ENCODE measurements at places on chromosomes 3 and 15.

- peak; percentile 45 for DNase-seq
These were observed 60.3 kb downstream of the RGMA start for GRCh38 chr15:93028632-93029213.

GRCh38 chr3:147521646-147522045 is 112.5 kb downstream of the ZIC1 start:
- DNase-seq: no peak

GRCh38 chr3:138539352-138539751 is 54.7 kb downstream of the CEP70 start:
- DNase-seq: no peak

GRCh38 chr15:97691078-97691477 is 269.4 kb upstream of the ARRDC4 start:
- DNase-seq: no peak

DNA sequence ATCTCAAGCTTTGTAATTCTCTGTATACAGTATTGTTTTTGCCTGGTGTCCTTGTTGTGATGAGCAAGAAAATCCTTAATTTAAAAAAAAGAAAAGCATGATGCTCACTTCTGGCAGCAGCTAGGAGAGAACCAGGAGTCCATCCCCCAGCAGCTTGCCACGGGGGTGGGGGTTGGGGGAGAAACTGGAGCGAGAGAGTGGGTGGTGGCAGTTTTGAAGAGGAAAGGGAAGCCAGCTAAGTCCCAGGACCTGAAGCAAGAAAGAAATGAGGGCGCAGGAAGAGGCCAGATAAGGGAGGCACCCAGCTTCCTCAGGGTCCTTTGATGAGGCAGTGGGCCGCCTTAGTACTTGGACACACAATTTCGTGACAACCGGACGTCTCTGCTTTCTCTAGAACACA is 23.5 kb downstream of the CHAC1 start:
- DNase-seq: no peak

GRCh38 chr15:63407612-63408011 is 26.0 kb upstream of the CA12 start:
- DNase-seq: no peak

DNA sequence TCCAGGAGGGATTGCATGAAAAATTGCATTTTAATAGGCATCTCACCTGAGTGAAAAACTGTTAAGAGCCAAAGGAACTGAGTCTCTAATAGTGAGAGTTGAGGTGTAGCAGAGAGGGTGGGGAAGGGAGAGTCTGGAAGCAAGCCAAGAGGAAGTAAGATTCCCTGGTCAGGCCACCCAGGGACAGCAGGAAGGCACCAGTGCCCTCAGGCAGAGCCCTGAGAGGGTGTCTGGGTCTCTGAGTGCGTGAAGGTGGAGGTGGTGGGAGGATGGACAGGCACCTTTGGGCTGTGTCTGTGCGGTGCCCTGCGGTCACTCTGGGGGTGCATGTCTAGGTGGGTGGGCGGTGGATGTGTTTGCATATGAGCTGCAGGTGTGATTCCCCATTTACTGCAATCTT is 300.4 kb upstream of the ROPN1 start:
- no peak for DNase-seq

DNA sequence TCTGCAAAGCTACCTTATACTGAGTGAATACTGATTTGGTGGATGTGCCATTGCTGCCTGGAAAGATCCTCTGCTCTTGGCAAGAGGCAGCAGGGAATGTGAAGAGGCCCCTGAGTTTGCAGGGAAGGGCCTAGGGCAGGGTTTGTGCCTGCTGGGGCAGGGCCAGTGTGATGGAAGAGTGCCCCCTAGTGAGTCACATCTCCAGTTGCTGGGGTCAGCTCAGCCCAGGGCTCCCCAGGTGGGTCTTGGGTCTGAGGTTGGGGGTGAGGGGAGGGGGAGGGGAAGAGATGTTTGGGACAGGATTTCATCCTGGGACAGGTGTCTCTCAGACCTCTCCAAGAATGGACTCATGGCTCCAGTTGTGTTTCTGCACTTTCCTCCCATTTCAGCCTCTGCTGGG is 4.1 kb upstream of the AMOTL2 start:
- DNase-seq: peak; percentile 19

DNA sequence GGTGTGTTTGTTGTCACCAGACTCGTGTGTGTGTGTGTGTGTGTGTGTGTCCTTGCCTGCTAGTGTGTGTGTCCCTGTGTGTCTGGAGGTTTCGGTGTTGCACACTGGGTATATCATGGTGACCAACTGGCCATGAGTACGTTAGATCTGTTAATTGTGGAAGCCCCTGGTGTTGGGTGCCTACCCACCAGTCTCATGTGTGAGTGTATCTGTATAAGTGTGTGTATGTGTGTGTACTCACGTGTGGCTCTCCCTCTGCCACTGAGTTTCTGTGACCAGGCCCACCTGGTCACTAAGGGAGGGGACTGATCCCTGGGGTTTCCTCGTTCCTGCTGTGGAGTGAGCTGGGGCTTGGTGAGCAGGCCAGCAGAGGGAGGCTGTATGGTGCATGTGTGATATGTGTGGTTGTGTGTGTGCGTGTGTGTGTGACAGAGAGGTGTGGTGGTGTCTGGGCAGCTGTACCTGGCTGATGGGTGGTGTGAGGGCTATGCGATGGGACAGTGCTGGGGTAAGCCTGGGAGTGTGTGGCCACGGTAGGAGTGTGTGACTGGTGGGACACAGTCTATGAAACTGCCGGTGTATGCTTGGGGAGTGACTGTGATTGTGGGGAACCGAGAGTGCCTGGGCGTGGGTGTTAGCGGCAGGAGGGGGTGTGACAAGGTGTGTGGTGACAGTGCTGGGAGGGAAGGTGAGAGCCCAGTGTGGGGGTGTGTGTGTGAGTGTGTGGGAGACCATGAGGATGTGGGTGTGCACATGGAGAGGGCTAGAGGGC is 1.8 kb downstream of the PRKCD start:
- peak; percentile 75 for DNase-seq

DNA sequence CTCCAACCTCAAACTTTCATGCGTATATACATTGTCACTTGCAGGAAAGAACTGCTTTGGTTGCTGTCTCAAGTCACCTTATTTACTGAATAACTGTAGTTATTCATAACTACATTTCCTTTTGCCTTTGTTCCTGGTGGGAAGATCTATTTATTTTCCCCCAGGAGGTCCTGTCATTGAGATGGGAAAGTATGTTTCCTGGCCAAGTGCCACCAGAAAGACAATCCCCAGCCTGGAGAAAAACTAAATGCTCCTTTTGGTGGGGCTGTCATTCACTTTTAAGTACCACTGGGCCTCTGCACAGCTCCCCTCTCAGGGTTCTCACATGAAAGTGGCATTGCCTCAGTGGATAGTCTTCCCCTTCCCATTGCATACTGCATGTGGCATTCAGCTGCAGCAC is 59.8 kb downstream of the LRRC3B start:
- no peak for DNase-seq

- DNase-seq: peak; percentile 61
These were observed 24.9 kb downstream of the ABTB1 start for GRCh38 chr3:127697551-127698240.

- DNase-seq: no peak
These were observed 58.9 kb downstream of the LINGO1 start for GRCh38 chr15:77573802-77574201.

GRCh38 chr3:196941729-196942225 is 551 bp downstream of the NCBP2 start:
- DNase-seq: peak; percentile 54

- no peak for DNase-seq
These were observed 26.1 kb downstream of the ABTB1 start for GRCh38 chr3:127698691-127699415.

- no peak for DNase-seq
These were observed 253.2 kb upstream of the LRTM1 start for GRCh38 chr3:55180936-55181535.

DNA sequence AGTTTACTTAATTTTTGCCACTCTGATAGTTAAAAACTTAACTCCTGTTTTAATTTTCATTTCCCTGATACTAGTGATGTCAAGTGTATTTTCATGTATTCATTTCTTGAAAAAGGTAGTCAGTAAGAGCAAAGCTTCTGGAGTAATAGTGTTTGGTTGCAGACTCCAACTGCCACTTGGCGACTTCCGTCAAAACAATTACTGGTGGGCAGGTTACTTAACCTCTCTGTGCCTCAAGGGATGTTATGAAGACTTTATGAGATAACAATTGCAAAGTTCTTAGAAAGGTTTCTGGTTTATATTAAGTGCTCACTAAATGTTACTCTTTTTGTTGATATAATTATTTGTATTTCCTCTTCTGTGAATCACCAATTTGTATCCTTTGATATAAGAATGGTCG is 129.7 kb downstream of the NFKBIZ start:
- no peak for DNase-seq

GRCh38 chr3:11480663-11481298 is 162.9 kb downstream of the VGLL4 start:
- DNase-seq: no peak

- DNase-seq: no peak
These were observed 75.9 kb downstream of the TNIK start for GRCh38 chr3:171384101-171384891.

- DNase-seq: no peak
These were observed 63.3 kb upstream of the TP63 start for GRCh38 chr3:189567766-189568420.

GRCh38 chr15:38888701-38889221 is 324.1 kb upstream of the RASGRP1 start:
- no peak for DNase-seq

- no peak for DNase-seq
These were observed 284.2 kb downstream of the SV2B start for GRCh38 chr15:91384189-91384730.

GRCh38 chr3:8578282-8578681 is 66.3 kb downstream of the SSUH2 start:
- no peak for DNase-seq

- no peak for DNase-seq
These were observed 554.1 kb downstream of the SI start for GRCh38 chr3:164524201-164524600.

GRCh38 chr15:85624291-85624801 is 170.4 kb downstream of the KLHL25 start:
- DNase-seq: no peak

DNA sequence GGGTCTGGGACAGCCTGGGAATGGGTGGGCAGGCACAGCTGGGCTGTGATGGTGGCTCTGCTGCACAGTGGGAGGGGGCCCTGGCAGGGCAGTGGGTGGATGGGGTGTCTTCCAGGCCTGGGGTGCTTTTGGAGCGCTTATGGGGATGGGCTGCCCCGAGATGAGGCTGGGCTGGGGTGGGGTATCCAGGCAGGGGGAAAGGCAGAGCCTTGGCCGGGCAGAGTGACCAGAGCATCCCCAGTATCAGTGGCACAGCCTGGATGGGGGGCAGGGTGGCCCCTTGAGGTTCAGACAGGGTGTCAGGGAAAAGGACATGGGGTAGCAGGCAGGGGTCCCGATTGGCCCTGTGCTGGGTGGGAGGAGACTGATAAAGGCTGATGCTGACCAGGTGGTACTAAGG is 26.6 kb downstream of the HDAC11 start:
- no peak for DNase-seq

DNA sequence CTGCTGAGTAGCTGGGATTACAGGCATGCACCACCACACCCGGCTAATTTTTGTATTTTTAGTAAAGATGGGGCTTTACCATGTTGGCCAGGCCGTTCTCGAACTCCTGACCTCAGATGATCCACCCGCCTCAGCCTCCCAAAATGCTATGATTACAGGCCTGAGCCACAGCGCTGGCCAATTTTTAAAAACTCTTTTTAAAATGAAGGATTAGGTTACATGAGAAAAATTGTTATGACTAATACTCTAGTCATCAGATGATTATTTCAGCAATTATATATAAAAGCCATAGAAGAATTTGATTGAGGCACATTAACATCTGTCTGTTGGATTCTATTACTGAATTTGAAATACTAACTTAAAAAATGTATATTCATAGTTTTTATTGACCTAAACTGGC is 134.1 kb upstream of the MNS1 start:
- no peak for DNase-seq

DNA sequence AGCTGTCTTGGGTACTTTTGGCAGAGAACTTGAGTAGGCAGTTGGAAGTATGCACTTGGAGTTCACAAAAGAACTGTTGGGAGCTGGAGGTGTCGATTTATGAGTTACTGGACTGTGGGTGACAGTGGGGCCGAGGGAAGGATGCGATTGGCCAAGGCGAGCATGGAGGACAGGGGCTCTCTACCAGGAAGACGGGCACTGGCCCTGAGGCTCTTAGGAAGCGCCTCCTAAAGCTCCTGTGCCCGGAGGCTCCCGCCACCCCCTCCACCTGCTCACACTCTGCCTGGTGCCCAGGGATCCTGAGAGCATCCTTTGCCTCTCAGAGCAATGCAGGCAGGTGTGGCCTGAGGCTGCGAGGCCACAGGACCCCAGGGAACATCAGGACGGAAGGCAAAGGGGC is 69.0 kb downstream of the CRTC3 start:
- DNase-seq: no peak

GRCh38 chr15:29560896-29561295 is 261.4 kb downstream of the TJP1 start:
- DNase-seq: no peak

GRCh38 chr15:39699516-39700374 is 82.9 kb downstream of the FSIP1 start:
- DNase-seq: no peak

GRCh38 chr15:95444860-95445259 is 885.6 kb upstream of the NR2F2 start:
- no peak for DNase-seq

DNA sequence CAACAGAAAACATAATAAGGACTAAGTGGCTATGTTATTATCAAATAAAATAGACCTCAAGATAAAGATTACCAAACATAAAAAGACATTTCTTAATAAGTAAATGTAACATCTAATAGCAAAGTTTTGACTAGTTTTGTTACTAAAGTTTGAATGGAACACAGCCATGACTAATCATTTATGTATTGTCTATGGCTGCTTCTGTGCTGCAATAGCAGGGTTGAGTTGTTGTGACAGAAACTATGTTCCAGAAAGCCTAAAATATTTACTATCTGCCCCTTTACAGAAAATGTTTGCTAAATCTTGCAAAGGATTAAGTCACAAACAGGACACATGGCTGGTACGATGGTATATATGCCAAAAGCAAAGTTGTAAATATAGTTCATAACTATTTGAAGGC is 37.9 kb upstream of the MYH15 start:
- DNase-seq: no peak

DNA sequence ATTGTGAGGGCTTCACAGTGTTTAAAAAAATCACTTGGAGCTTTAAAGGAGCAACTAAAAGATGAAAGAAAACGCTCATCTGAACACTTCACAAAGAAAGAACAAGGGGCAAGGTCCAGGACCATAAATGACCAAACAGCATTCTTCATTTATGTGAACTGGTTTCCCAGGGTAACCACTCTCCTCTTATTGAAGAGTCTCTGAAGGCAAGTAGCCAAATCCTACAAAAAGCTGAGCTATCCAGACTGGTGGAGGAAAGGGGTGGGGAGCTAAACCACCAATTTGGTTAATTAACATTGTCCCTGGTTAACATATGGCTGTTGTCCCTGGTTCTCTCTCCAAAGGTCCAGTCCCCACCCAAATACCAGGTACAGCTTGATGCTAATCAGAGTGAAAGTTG is 58.1 kb downstream of the OSBPL10 start:
- no peak for DNase-seq

GRCh38 chr3:59318881-59319280 is 269.1 kb upstream of the CFAP20DC start:
- DNase-seq: no peak

GRCh38 chr3:124671106-124671505 is 59.1 kb upstream of the UMPS start:
- DNase-seq: peak; percentile 69

Data from CD4-positive, alpha-beta T cell treated with Interleukin-15 for 1 hour (primary cell).